ENCODE measurements at places on chromosomes 4 and X. TPM values are rescaled to one million over a fixed set of nuclear protein-coding genes. Genes with fewer than 3 reads are reported as not detected.

GRCh38 chrX:69285881-69286564 is 120.8 kb upstream of the PJA1 start:
- no peaks in the 10 kb centered on the region for H3K27me3 ChIP-seq
- H3K4me1 ChIP-seq, result peaks cover 4% of the 10 kb centered on the region
- H3K36me3 ChIP-seq, result no peaks in the 10 kb centered on the region
- H3K27ac ChIP-seq, result peak overlapping the region; percentile 87

UGT2B7 gene
- total RNA-seq, result 0.58 TPM

DNA sequence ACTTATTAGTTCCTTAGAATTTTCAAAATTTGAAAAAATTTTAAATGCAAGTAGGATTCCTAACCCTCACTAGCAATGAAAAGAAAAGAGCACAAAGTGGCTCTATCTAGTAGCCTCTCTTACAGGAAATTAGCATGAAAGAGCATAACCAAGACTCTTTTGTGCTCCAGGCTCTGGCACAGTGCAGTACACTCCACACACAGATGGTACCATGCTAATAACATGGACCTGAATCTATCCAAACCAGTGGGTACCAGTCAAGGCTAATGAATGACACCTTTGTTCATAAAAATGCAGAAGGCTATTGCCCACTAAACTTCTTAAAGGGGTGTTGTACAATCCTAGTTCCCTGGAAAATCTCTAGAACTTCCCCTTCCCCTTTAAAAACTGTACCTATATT is 119.0 kb downstream of the MANBA start:
- no peak overlapping the region for H3K27ac ChIP-seq
- DNase-seq, result no peak
- no peaks in the 10 kb centered on the region for H3K27me3 ChIP-seq
- no peaks in the 10 kb centered on the region for H3K4me1 ChIP-seq

DNA sequence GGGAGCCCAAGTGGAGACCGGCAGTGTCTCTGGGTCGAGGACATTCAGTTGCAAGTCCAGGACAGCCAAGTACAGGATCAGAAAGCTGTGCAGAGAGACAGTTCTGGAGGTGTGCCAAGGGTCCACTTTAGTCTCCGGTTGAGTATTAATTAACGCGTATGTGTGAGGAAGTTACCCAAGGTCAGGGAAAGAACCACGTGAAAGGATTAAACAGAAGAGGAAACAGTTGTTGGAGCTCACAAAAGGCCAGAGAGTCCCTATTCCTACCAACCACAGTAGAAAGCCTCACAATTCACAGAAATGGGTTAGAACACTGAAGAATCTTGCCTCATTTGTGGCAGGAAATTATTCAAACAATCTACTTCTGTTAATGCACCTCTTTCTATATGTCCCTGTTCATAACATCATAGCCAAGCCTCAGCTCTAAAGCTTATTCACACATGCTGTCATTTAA is 17.9 kb upstream of the NSUN7 start:
- H3K4me3 ChIP-seq, result no peak overlapping the region
- no peaks in the 10 kb centered on the region for H3K27me3 ChIP-seq
- H3K4me1 ChIP-seq, result no peaks in the 10 kb centered on the region
- H3K36me3 ChIP-seq, result no peaks in the 10 kb centered on the region

DNA sequence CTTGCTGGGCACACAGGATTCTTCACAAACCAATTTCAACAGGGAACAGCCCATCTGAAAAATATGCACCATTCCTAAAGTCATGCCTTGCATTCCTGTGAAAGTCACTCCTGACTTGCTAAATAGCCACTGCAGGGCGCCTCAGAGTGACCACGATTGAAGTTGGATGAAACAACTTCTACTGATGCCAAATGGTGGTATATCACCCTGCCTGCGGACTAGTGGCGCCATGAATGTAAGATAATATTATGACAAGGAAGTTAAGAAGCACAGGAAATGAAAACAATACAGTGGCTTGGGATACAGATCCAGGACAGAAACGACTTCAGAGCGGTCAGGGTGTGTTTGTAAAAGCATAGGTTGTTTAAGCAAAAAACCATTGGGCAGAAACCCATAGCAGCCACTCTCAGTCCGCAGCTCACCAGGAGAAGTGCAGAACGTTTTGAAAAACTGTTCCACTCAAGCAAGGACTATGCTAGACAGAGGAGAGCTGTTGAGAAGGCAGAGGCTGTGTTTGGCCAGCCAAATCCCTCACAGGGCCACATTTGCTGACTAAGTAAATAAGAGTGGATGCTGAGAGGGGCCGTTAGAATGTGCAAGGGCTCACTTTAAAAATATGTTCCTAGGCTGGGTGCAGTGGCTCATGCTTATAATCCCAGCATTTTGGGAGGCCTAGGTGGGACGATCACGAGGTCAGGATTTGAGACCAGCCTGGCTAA is 250.4 kb downstream of the PTTG2 start:
- no peaks in the 10 kb centered on the region for H3K27me3 ChIP-seq
- no peak overlapping the region for H3K4me3 ChIP-seq
- DNase-seq, result no peak
- no peaks in the 10 kb centered on the region for H3K4me1 ChIP-seq
- H3K27ac ChIP-seq, result no peak overlapping the region
- no peaks in the 10 kb centered on the region for H3K36me3 ChIP-seq

DNA sequence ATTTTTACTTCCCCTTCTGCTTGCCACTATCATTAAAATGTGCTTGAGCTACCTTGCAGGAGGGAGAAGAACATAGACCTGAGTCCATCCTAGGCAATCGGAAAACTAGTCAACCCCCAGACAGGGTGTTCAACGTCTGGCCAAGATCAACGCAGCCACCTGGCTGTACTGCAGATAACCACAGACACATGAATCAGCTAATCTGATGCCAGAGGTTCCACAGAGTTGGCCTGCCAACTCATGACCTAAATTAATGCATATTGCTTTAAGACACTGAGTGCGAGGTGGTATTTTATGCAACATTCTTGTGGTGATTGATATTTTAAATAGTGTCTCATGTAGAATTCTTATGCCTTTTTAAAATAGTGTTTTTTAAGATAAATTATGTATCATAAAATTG is 1283.8 kb upstream of the PABPC4L start:
- no peak overlapping the region for H3K27ac ChIP-seq
- H3K4me3 ChIP-seq, result no peak overlapping the region
- no peak for DNase-seq
- H3K36me3 ChIP-seq, result no peaks in the 10 kb centered on the region

GRCh38 chrX:57674861-57675260 is 5.2 kb downstream of the NLRP2B start:
- H3K27ac ChIP-seq, result no peak overlapping the region
- H3K4me3 ChIP-seq, result no peak overlapping the region
- no peaks in the 10 kb centered on the region for H3K4me1 ChIP-seq
- H3K27me3 ChIP-seq, result no peaks in the 10 kb centered on the region
- no peak for DNase-seq
- no peaks in the 10 kb centered on the region for H3K36me3 ChIP-seq

GRCh38 chrX:151984902-151985301 is 10.4 kb upstream of the GABRE start:
- no peak overlapping the region for H3K4me3 ChIP-seq
- H3K27ac ChIP-seq, result no peak overlapping the region
- no peaks in the 10 kb centered on the region for H3K4me1 ChIP-seq
- no peak for DNase-seq
- no peaks in the 10 kb centered on the region for H3K27me3 ChIP-seq
- H3K36me3 ChIP-seq, result no peaks in the 10 kb centered on the region

GRCh38 chr4:139774759-139775487 is 109.3 kb downstream of the MGST2 start:
- no peak overlapping the region for H3K27ac ChIP-seq
- H3K4me3 ChIP-seq, result no peak overlapping the region
- no peaks in the 10 kb centered on the region for H3K4me1 ChIP-seq
- DNase-seq, result no peak
- H3K36me3 ChIP-seq, result no peaks in the 10 kb centered on the region
- no peaks in the 10 kb centered on the region for H3K27me3 ChIP-seq

GSX2 gene
- not detected for total RNA-seq

SERPINA7 gene
- not detected for total RNA-seq

DNA sequence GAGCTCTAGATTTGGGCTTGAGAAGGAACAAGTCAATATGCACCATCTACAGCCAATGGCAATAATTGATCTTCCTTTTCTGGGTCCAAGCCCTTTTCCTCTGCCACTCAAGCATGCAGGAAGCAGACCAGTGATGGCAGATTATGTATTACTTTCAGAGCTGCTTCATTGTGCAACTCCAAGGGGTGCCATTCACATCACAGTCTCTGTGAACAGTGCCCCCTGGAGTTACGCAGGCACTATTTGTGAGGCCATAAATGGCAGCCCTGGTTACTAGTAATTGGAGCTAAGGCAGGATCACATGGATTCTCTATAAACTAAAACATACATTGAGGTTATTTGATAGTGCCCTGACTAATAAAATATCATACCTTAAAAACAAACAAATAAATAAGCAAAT is 313.4 kb upstream of the SLC7A11 start:
- no peak overlapping the region for H3K27ac ChIP-seq
- H3K4me1 ChIP-seq, result no peaks in the 10 kb centered on the region
- no peak for DNase-seq
- no peak overlapping the region for H3K4me3 ChIP-seq
- H3K27me3 ChIP-seq, result no peaks in the 10 kb centered on the region

DNA sequence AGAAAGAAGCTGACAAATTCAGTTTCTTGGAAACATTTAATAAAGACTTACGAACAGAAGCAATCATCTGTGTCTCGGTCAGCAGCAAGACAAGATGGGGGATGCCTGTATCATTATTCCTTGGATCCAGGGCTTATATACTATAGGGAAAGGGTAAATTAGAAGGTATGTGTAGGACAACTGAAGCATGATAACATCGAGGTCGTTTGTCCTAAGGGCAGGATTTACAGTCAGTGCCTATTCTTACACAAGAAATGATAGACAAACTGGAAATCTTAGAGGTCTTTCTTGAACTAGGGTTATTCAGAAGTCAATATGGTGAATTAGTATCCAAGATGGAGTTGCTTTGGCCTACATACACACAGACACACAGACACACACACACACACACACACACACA is 553.0 kb downstream of the STPG2 start:
- DNase-seq, result no peak
- no peaks in the 10 kb centered on the region for H3K36me3 ChIP-seq
- H3K4me3 ChIP-seq, result no peak overlapping the region

- no peak overlapping the region for H3K27ac ChIP-seq
- DNase-seq, result no peak
- no peaks in the 10 kb centered on the region for H3K4me1 ChIP-seq
These were observed 273.7 kb downstream of the ARHGAP24 start for GRCh38 chr4:85748654-85749053.

DNA sequence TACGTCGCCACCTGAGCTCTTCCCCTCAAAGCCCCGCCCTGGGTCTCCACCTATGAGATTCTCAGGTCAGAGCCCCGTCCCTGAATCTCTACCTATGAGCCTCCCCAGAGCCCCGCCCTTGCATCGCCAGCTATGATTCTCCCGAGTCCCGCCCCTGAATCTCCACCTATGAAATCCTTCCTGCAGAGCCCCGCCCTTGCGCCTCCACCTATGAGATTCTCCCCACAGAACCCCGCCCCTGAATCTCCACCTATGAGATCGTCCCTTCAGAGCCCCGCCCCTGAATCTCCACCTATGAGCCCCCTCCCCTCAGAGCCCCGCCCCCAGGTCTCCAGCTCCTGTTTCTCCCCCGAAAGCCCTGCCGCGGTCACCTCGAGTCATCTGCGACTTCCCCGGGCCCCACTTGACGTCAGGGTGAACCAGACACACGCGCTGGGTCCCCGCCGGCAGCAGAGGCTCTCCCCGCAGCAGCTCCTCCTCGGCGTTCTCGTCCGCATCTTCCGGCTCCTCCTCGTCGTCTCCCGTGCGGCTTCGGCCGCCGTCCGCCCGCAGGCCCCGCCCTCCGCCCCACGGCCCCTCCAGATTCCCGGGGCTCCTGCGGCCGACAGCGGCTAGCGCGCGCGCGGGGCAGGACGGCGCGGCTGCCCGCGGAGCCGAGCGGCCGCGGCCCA is 393 bp downstream of the GTPBP6 start:
- peak overlapping the region; percentile 56 for H3K4me3 ChIP-seq
- H3K4me1 ChIP-seq, result peaks cover 13% of the 10 kb centered on the region
- peak; percentile 96 for DNase-seq
- no peaks in the 10 kb centered on the region for H3K36me3 ChIP-seq
- H3K27ac ChIP-seq, result peak overlapping the region; percentile 99

DNA sequence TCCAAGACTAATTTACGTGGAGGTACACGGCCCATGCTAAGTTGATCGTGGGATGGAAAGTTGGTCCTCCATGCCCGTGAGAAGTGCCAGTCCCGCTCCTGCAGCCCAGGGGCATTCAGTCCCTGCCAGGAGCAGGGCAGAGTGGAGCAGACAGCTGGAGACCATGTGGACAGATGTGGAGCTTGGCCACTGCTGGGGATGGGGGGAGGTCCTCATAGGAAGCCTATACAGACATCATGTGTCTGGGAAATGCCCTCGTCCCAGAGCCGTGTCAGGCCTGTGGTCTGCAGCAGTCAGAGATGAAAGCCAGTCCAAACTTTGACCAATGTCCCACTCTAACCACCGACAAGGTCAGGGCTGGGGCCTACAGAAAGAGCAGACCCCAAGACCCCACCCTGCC is 118.4 kb downstream of the CPZ start:
- H3K4me1 ChIP-seq, result no peaks in the 10 kb centered on the region
- DNase-seq, result peak; percentile 2
- H3K27me3 ChIP-seq, result no peaks in the 10 kb centered on the region
- H3K27ac ChIP-seq, result no peak overlapping the region
- no peaks in the 10 kb centered on the region for H3K36me3 ChIP-seq
- H3K4me3 ChIP-seq, result no peak overlapping the region

SLC9B2 gene
- total RNA-seq, result 25.6 TPM

MAGEB2 gene
- total RNA-seq, result not detected

- no peaks in the 10 kb centered on the region for H3K36me3 ChIP-seq
- H3K27me3 ChIP-seq, result no peaks in the 10 kb centered on the region
- no peak overlapping the region for H3K27ac ChIP-seq
- no peak for DNase-seq
These were observed 212.3 kb downstream of the NAP1L3 start for GRCh38 chrX:93461060-93461459.

- no peaks in the 10 kb centered on the region for H3K4me1 ChIP-seq
- no peaks in the 10 kb centered on the region for H3K36me3 ChIP-seq
- H3K27me3 ChIP-seq, result no peaks in the 10 kb centered on the region
- H3K27ac ChIP-seq, result peak overlapping the region; percentile 35
These were observed 15.1 kb downstream of the SLC2A9 start for GRCh38 chr4:10006231-10006600.

FRMD7 gene
- total RNA-seq, result 1.6 TPM

TEX13C gene
- not detected for total RNA-seq

- H3K4me1 ChIP-seq, result no peaks in the 10 kb centered on the region
- H3K27me3 ChIP-seq, result no peaks in the 10 kb centered on the region
- H3K4me3 ChIP-seq, result no peak overlapping the region
- H3K27ac ChIP-seq, result no peak overlapping the region
- H3K36me3 ChIP-seq, result no peaks in the 10 kb centered on the region
These were observed 77.5 kb downstream of the ENOX2 start for GRCh38 chrX:130825525-130825924.
